ENCODE measurements at places on chromosomes 5 and 9.

- DNase-seq, result no peak
Observed at GRCh38 chr9:127209220-127209619, 55.4 kb upstream of the GARNL3 start.

- no peak for DNase-seq
Observed at GRCh38 chr5:97072696-97073095, 69.7 kb downstream of the LIX1 start.

DNA sequence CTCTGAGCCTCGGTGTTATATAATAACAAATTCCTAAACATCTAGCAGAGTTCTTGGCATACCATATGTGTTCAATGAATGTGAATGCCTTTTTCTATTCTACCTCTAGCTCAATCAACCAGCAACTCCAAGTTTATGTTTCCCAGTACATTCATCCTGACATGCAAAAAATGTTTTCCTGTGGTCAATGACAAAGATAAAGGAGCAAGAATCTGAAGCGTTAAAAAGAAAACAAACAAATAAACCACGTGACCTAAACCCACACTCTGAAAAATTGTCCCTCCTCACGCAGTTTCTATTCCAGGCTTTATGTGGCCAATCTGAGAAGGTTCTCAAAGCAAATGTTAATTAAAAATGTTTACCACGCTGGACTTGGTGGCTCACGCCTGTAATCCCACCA, 18.0 kb downstream of the KLF4 start:
- no peak for DNase-seq

GRCh38 chr5:36552651-36553393, 53.6 kb upstream of the SLC1A3 start:
- DNase-seq, result no peak

- DNase-seq, result no peak
Observed at GRCh38 chr9:19994296-19994695, 205.5 kb upstream of the SLC24A2 start.

- no peak for DNase-seq
Observed at GRCh38 chr5:55306641-55307382, 682 bp downstream of the DHX29 start.

DNA sequence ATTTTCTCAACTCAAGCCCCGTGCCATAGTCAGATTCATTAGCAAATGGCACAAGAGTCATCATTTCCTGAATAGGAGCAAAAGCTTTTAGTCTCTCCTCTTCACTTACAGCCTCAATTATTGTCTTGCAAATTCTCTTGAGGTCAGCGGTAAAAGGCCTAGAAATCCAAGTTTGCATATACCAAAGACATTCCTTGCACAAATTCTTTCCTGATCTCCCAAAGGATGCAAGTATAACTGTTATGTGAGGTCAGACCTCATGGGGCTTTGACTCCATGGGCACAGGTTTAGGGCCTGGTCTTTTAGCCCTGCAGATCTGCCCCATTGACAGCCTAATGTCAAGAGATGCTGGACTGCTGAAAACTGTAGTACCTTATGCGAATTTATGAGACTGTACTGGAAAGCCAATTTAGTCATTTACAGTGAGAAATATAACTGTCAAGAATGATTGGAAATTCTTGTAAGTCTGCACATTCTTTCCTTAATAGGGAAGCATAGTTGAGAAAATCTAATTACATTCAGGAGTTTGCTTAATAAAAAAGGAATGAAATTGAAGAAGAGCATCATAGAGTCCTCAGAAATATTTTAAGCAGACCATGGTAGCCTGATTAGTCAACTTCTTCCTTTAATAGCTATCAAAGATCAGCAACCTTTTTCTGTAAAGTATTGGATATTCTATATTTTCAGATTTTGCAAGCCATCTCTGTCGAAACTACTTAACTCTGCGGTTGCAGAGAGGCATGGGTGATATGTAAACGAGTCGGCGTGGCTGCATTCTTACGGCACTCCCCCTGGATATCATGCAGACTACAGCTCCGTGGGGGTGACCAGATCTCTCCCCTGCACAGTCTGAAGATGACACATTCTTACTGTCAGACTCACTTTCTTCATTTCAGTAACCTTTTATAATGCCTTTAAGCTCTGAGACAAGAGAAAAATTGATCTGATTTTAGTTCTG, 45.2 kb downstream of the GCNT4 start:
- DNase-seq, result peak; percentile 53

DNA sequence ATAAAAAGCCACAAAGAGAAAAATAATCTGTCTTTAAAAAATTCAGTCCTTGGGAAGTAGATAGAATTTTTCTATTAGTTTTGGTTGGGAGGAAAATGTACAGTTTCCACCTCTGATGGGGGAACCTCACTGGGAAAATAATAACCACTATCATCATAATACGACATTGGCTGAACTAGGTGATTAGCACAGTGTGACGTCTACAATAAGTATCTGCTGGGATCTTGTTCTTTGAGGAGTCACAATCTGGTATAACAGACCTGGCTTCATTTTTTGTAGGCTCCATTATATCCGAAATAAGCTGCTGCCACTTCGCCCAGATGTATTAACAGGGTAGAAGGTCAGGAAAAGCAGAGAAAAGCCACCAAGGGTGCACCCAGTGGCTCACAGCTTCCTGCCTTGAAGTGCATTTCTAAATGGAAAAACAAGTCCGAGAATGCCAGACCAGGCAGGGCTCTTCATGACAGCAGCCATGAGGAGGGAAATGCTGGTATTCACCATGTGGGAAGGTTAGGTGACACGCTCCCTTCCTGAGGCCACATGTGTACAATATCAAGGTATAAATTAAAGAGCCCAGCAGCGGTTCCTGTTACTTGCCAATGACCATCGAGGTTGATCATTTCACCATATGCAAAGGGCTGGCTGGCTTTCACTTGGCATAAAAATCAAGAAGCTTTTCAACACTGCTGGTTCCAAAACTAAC, 152.8 kb downstream of the PRELID2 start:
- DNase-seq, result no peak

- no peak for DNase-seq
Observed at GRCh38 chr9:137488327-137488653, 29.2 kb upstream of the NSMF start.

DNA sequence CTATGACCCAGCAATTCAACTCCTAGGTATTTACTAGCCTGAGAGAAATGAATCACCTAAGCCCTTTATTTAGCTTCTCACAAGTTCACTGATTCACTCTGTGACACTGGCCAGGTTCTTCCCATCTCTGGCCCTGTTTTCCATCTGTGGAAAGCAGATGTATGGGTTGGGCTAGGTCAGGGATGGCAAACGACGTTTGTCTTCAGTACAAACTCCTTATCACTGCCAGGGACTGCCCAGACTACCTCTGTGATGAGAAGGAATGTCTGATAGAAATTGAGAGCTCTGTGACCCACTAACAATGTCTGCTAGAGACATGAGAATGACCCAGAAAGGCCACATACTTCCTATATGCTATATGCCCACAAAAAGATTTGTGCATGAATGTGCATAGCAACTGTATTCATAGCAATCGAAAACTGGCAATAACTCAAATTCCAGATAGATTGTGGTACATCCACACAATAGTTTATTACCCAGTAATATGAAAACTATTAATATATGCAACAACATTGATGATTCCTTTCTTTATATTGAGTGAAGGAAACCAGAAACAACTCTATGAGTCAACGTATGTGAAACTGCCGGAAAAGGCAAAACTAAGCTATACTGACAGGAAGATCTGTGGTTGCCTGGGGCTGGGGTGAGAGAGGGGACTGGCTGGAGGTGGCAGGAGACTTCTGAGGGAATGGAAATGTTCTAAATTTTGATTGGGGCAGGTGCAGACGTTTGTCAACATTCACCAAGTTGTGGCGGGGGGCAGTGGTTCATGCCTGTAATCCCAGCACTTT, 32.0 kb upstream of the ADAM19 start:
- peak; percentile 31 for DNase-seq

DNA sequence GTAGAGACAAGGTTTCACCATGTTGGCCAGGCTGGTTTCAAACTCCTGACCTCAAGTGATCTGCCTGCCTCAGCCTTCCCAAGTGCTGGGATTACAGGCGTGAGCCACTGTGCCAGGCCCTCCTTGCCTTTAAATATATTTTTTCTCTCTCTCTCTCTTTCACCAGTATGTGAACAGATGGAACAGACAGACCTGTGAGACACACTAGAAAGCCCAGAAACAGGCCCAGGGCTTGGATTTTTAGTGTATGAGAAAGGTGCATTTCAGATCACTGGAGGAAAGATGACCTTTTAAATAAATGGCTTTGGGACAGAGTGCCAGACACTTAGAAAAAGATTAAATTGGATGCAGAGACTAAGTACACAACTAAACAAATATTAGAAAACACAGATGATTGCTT, 3.1 kb downstream of the RASGEF1C start:
- DNase-seq, result no peak

DNA sequence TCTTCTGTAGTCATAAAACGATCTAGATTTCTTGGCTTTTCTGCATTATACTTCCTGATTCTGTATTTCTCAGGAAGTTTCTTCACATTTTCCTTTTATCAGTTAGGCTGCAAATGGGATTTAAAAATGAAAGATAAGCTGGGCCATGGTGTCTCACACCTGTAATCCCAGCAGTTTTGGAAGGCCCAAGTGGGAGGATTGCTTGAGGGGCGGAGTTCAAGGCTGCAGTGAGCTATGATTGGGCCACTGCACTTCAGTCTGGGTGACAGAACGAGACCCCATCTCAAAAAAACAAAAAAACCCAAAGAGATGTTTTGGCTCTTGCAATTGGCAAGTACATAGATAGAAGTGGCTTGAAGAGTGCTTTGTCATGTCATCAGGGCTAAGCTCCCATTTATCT, 26.2 kb upstream of the APC start:
- DNase-seq, result no peak

DNA sequence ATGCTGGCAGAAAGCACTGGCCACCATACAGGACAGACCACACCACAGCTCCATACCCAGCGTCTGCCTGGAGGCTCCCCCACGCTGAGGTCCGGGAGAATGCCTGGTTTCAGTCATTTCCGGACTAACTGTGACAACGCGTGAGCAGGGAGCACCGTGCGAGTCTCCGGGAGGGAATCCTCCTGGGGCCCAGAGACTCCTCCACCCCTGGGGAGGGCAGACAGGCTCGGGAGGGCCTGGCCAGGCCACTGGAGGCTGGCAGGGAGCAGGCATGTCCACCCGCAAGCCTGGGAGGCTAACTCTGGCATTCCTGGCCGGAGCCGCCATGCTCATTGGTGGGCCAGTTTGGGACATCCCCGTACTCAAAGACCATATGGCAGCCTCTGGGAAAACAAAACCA, 6.5 kb downstream of the BRD3OS start:
- DNase-seq, result no peak

- DNase-seq, result no peak
Observed at GRCh38 chr5:91264311-91265051, 118.6 kb downstream of the ARRDC3 start.

- DNase-seq, result no peak
Observed at GRCh38 chr5:122499585-122499984, 187.5 kb downstream of the SNCAIP start.

DNA sequence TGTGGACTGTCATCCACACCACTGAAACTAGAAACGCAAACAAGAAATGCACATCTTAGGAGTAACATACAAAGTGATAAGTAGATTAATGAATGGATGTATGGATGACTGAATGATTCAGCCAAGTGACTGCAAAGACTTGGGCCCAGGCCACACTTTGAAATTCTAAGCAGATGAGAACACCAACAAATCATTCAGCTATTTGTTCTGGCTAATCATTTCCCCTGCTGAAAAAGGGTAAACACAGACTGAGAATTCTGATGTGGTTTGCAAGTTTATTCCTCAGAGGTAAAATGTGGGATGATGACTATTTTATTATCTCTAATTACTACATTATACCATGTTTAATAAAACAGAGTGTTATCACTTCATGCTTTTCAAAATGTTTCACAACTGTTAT, 163.2 kb upstream of the ADAMTS16 start:
- DNase-seq, result no peak

GRCh38 chr5:10635257-10635866, 71.5 kb downstream of the ANKRD33B start:
- DNase-seq, result no peak

DNA sequence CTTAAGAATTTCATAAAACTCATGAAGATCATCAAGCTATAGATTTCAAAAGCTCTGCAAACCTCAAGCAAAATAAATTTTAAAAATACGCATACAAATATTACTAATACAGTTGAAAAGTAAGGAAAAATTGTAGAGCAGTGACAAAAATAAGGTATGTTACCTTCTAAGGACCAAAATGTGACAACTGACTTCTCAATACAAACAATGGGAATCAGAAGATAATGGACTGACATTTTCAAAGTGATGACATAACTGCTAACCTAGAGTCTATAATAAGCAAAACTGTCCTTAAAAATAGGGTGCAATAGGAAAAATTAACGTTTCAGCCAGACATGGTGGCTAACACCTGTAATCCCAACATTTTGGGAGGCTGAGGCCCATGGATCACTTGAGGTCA, 27.1 kb downstream of the RMI1 start:
- no peak for DNase-seq

DNA sequence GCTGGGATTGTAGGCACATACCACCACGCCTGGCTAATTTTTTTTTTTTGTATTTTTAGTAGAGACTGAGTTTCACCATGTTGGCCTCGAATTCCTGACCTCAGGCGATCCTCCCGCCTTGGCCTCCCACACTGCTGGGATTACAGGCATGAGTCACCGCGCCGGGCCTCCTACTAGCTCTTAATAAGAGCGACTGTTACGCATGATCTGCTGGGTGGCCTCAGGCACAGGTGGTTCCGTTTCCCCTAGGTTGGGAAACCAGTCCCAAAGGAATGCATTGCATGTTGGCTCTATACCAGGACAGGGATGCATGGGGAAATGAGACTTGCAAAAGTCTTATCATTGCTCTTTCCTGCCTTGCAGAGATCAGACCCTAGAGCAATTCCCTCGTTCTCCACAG, 184.7 kb upstream of the PPP1R26 start:
- DNase-seq, result no peak

DNA sequence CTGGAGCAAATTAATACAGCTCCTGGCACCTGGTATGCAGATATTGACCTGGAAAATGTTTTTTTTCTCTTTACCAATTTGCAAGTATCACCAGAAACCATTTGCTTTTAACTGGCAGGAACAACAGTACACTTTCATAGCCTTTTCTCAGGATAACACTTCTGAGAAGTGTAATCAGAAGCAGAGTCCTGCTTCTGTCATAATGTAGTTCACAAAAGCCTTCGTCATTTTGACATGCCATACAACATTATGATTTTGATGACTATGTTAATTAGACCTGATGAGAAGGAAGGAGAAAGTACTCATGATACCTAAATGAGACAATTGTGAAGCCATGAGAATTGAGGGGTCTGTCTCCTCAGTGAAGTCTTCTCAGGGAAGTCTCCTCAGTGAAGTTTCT, 41.1 kb upstream of the CARTPT start:
- DNase-seq, result no peak

- DNase-seq, result no peak
Observed at GRCh38 chr5:115022303-115022702, 147.4 kb downstream of the TRIM36 start.

GRCh38 chr5:95866435-95867040, 44.0 kb upstream of the GLRX start:
- DNase-seq, result no peak
